ENCODE measurements at places on chromosomes 12 and 14. TPM values are rescaled to one million over a fixed set of nuclear protein-coding genes. Genes with fewer than 3 reads are reported as not detected.

The HOXC5 gene
- total RNA-seq: not detected

The BCAT1 gene
- 236 TPM for total RNA-seq

The VWF gene
- 2,070 TPM for total RNA-seq

The AMN gene
- total RNA-seq: 0.10 TPM

The EGLN3 gene
- total RNA-seq: 5.2 TPM

The SLC16A7 gene
- total RNA-seq: 12.4 TPM

The SIX6 gene
- not detected for total RNA-seq

The MYF5 gene
- total RNA-seq: not detected
